Lung microvascular endothelial cell (primary cell): ENCODE measurements at places on chromosomes 2 and 18. TPM values are rescaled to one million over a fixed set of nuclear protein-coding genes. Genes with fewer than 3 reads are reported as not detected.

Gene KATNAL2
- total RNA-seq, result 0.40 and 0.44 TPM in 2 replicates

Gene HOXD3
- total RNA-seq, result 6.5 and 15.9 TPM in 2 replicates

Gene PLA2R1
- total RNA-seq, result 7.0 and 21.4 TPM in 2 replicates

Gene SERPINB10
- total RNA-seq, result not detected in 2 replicates

Gene DSEL
- total RNA-seq, result 5.7 and 7.3 TPM in 2 replicates

Gene HRH4
- total RNA-seq, result not detected in 2 replicates

Gene SH2D6
- total RNA-seq, result not detected in 2 replicates

Gene TSN
- total RNA-seq, result 63.4 and 119 TPM in 2 replicates

DNA sequence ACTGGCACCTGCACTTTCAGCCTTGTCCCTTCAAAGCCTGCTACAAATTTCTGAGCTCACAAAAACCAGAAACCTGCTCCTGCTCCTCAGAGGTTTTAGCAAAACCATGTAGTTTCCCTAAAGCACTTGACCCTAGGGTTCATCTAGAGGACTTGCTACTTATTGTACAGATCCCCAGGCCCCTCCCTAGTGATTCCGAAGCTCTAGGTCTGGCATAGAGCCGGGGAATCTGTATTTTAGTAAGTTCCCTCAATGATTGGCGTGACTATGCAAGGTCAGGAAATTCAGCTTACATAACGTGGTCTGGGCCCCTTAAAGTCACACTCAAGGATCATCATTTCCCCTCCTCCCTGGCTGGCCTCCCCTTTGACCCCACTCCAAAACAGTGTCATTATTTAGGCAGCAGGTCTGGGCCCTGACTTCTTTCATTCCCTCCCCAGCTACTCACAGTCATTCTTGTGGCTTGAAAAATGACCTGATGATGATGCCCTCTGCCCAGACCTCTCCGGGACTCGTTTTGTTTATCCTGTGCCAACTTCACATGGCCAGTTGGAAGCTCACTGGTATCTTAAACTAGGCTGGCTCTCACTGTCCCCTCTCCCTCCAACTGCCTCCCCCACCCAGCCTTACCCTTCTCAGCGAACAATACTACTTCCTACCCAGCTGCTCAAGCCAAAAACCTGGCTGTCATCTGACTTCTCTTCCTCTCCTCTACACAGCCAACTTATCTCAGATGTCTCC, 36.0 kb downstream of the WDFY1 start:
- peak; percentile 58 for DNase-seq

DNA sequence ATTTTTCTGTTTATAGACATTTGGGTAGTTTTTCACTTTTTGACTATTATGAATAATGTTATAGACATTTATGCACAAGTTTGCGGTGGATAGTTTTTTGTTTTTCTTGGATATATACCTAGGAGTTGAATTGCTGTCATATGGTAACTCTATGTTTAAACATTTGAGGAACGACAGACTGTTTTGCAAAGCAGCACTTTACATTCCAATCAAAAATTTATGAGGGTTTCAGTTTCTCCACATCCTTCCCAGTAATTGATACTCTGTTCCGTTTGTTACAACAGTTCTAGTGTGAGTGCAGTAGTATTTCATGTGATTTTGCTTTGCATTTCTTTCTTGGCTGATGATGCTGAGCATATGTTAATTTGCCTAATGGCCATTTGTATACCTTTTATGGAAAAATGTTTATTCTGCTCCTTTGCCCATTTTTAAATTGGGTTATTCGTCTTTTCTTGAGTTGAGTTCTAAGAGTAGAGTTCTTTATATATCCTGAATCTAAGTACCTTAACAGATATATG, 617.3 kb upstream of the LRATD1 start:
- no peak for DNase-seq

DNA sequence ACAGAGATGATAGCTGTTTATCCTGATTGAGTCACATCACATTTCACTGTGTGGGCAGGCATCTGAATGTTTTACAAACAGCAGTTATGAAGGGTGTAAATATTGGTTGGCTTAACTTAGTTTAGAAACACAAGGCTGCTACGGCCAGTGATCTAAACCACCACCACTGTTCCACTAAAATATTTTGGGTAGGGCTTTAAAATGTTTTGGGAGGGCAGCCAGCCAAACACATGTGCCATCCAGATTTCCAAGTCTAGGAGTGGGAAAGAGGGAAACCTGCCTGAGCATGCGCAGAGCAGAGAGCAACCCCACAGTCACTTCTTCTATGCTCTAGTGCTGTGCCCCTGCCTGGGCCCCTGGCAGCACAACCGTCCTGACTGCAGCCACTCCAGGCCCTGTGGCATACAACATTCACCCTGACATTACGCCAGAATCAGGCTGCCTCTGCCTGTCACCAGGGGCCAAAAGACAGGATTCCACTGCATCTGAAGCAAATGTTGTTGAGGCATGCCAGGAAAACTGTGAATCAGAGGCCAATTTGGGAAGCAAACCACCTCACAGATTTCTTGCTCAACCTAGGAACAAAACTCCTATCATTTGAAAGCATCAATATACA, 74.8 kb upstream of the COL5A2 start:
- DNase-seq, result no peak

DNA sequence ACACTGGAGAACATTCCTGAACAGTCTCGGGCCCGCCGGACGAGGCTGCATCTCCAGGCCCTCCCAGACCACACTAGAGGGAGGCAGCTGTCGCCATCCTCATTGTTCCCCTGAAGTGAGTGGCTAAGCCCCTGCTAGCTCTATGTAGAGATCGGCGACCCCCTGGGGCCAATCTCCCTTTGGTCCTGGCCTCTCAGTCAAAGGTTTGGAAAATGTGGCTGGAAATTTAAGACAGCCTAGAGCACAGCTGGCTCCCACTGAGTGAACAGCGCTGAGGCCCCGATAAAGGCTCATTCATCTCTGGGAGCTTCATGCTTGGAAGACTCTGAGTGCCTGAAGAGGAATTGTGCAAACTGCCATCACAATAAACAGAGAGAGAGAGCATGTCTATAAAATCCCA, 360.3 kb downstream of the CLIP4 start:
- DNase-seq, result no peak

DNA sequence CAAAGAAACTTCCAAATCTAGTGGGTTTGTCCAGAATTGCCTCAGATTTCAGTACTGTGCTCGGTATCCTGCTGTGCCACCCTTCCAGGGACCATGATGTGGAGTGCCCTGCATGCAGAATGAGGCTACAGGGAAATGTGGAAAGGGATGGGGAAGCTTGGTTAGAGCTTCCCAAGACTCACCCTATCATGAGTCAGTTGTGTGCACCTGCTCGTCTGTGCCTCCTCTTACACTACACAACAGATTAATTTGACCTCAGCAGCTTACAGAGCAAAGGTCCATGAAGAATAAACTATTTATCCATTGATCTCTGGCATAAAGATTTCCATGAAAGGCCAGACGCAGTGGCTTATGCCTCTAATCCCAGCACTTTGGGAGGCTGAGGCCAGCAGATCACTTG, 21.3 kb upstream of the NCK2 start:
- DNase-seq, result no peak

GRCh38 chr2:84427235-84428138, 31.6 kb downstream of the SUCLG1 start:
- no peak for DNase-seq

DNA sequence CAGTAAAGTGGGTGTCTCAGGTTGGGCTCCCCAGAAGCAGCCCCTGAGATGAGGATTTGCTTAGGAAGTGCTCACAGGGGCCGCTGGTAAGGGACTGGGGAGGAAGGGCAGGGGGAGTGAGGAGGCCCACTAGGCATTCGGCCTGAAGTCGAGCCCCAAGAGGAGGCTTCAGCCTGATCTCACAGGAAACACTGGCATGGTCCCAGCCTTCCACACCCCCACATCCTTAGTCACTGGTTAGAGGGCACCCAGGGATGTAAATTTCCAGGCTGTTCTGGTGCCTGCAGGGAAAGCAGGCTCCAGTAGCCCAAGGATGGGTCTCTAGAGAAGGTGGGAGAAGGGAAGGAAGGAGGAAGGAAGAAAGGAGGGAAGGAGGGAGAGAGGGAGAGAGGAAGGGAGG, 22.4 kb upstream of the KCNK3 start:
- DNase-seq, result no peak

DNA sequence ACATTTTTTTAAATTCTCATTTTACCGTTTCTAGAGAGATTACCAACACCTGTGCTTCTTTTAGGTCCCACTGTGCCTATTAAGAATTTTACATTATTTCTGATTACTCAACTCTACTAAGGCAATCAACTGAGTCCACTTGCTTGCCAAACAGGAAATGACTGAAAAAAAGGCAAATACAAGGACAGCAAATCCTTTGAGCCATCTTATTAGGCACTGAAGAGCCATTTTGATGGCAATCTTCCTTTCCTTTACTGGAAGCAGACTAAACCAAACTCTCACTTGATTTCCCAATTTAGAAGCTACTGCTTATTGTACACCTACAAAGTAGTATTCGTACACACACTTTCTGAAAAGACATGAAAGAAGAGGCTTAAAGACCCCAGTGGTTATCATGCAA, 121.4 kb upstream of the COL3A1 start:
- no peak for DNase-seq

DNA sequence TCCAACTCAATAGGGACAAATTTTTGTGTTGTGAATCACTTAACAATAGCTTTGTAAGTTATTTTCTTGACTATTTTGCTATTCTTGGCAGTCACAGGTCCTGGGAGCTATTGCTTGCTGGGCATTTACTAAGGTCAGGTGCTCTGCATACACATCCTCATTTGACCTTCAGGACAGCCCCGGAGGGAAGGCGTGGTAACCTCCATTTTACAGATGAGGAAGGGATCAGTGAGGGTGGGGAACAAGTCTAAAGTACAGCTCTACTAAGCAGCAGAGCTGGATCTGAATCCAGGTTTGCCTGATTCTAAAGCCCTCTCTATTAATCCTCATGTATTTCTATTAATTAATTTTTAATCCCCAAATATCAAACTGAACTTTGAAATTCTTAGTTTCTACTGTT, 58.8 kb downstream of the PTPN2 start:
- no peak for DNase-seq

DNA sequence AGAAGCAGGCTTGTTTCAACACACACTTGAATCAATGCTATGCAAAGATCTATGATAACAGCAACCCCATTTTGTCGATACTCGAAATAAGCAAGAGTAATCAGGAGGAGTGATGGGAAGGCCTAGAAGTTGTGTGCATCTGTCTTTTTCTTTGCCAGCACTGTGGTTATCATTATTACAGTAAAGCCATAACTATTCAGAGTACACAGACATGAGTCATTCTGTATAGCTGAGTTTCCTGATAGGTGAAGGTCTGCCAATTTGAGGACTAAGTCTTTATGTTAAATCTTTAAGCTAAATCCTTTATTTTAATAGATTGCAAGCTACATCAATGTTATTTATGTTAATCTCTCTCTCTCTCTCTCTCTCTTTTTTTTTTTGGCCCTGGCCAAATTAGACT, 1344.4 kb upstream of the CELF4 start:
- DNase-seq, result no peak

DNA sequence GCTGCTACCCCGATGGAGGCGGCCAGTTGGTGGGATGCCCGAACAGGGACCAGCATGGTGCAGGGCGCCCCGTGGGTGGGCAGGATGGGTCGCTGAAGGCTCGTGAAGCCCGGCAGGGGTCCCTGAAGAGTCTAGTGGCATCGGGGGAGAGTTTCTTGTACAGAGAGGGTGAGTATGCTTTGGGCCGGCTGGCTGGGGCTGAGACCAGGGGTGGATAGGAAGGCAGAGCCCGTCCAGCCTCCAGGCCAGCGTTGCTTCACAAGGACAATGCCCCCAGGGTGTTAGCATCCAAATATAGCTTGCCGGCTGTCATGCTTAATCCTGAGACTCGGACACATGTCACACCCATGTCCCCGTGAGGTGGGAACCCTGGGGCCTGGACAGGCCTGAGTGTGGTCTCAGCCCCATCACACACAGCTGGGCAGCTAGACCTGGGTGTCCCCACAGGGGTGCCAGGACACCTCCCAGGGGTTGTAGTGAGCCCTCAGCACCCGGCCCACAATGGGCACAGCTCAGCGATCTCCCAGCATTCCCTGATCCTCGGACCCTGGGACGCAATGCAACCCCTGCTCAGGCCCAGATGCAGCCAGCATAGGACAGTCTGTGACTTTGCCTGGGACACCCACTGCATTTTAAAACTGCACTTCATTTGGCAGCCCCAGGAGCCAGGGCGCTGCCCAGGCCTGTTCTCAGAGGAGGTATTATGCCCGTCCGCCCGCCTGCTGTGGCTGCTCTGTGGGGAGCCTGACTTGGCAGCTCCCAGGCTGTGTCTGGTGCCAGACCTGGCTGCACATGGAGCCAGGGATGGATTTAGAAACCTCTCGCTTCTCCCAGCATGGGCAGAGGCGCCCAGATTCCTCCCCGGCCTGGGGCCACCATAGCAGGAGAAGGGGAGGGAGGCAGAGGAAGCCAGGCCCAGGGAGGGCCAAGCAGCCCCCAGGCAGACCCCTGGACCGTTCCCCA, 36.4 kb downstream of the RAMP1 start:
- DNase-seq, result no peak

GRCh38 chr2:29751390-29751789, 170.0 kb downstream of the ALK start:
- DNase-seq, result no peak

DNA sequence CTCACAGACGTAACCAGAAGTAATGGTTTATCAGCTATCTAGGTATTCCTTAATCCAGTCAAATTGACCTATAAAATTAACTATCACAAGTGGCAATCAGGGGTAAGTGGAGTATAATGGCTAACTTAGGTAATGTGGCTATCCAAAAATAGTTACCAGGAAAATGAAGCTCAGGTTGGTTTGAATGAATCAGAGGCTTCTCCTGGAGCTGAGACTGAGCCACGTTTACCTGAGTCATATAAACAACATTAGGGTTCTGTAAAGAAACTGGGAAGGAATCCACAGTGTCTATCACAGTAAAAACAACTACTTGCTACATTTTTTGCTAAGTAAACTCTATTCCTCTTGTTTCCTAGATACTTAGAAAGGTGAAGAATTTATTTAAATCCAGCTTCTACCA, 236.0 kb upstream of the SPHKAP start:
- no peak for DNase-seq

GRCh38 chr2:222535477-222535876, 111.1 kb downstream of the SGPP2 start:
- no peak for DNase-seq

DNA sequence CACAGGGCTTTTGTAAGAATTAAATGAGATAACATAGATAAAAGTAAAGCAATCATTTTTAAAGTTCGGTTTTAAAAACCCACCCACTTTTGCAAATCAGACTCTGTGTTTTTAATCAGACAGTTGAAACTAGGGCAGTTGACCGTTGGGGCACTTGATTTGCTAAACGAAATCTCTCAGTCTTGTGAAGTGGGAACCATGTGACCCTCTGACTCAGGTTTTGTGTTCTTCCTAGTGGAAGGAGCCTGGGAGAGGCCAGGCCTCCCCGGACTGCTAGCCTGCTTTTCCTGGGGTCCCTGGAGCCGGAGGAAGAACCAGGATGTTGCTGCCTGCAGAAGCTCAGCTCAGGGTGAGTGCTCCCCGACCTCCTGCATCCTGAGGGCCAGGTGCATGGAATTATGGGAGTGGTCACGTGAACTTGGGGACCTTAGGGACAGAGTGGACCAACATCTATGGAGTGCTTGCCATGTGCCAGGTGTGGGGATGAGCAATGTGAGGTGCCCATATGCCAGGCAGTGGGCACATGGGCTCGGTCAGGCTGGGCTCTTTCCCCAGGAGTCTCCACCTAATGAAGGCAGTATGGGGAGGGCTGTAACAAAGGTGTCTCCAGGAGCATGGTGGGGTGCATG, 3.9 kb downstream of the C2orf72 start:
- peak; percentile 27 for DNase-seq
